ENCODE measurements at places on chromosomes 3 and 15. TPM values are rescaled to one million over a fixed set of nuclear protein-coding genes. Genes with fewer than 3 reads are reported as not detected.

DNA sequence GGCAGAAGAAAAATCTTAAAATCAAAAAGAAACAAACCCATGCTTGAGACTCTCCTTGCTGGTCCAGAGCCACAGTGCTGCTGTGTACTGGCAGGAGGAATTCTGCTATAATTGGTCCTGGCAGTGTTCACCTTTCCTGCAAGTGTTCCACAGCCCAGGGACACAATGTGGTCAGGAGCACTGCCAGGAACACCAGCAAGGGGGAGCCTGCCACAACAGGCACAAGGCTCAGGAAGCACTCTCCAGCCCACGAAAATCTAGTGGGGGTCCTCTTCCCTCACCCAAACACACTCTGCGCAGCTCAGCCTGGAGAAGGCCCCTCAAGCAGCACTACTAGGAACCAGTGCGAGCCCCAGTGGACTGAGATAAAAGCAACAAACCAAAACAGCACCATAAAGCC is 92.9 kb downstream of the UBE3A start:
- DNase-seq = peak; percentile 69

DNA sequence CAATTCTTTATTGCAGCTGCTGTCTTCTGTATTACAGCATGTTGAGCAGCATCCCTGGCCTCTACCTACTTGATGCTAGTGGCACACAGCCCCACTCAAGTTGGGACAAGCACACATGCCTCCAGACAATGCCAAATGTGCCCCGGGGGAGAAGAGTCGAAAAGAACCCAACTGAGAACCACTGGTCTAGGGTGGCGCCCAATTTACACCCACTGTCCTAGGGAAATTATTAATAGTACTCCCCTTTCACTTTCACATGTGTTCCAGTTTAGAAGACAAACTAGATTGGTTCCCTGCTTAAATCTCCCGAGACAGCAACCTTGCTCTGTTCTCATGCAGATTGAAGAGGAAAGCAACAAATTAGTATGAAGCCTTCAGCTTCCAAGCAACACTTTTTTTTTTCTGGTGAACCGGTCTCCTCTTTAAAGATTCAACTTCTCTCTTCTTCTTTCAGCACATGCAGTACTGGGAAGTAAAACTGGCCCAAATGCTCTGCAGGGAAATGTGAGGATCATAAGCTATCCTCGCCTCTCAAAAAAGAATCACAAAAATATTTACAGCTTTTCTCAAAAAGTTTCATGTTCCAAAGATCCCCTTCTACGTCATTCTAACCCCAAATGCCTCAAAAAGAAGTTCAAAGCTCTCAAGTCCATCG is 823.9 kb upstream of the CFAP20DC start:
- no peak for DNase-seq

SNRPN gene
- total RNA-seq = 1.7 TPM

DNA sequence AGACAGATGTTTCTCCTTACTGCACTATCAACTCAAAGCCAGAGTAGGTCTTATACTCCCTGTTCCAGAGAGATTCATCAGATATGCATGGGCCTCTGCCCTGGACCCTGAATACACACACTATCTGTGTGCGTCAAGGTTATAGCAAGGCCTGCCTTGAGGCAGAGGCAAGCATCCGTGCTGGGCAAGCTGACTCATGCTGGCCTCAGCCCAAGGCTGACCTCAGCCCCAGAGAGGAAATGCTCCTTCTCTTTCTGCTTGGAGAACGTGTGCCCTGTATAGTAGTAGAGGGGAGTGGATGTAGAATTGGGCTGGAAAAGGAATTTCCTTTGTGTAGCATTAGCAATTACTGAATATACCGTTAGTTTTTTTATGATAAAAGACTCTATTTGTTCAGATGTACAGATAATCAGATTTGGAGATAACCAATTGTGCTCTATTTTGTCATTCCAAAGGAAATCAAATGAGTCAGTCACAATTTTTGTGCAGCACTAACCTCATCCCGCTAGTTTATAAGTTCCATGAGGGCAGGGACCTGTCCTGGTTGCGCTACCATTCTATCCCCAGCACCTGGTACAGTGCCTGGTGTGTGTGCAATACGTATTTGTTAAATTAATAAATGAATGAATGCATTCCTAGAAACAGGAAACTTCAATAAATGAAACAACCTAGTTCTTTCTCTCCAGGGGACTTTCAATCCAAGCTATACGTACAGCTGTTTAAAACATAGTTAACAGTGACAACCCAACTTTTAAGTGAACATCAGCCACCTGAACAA is 13.3 kb upstream of the PAQR9 start:
- DNase-seq = peak; percentile 99

DNA sequence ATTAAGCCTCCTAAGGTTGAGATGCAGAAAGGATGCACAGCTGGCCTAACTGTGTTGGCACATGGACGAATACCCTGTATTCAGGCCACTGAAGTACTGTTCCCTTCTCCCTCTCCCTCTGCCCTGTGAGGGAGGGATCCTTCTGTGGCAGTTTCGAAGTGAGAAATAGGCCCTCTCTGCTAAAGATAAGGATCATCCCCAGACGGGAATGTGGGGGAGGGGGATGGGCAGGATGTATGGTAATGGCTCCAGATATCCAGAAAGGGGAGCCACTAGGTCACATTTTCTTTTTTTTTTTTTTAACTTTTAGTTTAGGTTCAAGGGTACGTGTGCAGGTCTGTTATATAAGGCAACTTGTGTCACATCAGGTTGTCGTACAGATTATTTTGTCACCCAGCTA is 463.1 kb downstream of the TBL1XR1 start:
- no peak for DNase-seq

NR2E3 gene
- total RNA-seq = not detected

DNA sequence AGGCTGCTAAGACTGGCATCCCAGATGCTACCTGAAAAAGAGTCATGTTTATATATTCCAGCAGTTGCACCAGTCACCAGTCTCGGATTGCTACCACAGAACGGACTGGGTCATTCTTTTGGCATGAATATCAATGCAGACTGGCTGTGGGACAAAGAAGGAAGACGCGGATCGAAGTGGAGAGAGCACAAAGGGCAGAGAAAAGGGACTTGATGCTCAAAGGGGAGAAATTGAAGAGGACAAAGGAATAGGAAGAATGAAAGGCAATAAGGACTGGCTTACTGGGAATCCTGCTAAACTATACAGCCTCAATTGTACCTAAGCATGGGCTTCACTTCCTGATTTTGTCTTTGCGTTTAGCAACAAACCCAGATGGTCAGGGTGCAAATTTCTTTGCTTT is 15.3 kb upstream of the DIS3L start:
- DNase-seq = no peak

HSPBAP1 gene
- total RNA-seq = 1.4 TPM

XCR1 gene
- not detected for total RNA-seq

Measured in MG63 (cell line).